Epithelial cell of proximal tubule (primary cell): ENCODE measurements at places on chromosomes 3 and 15. TPM values are rescaled to one million over a fixed set of nuclear protein-coding genes. Genes with fewer than 3 reads are reported as not detected.

- DNase-seq: no peak
Observed at GRCh38 chr15:53573091-53573490, 186.4 kb downstream of the WDR72 start.

GRCh38 chr15:99518191-99518590, 47.6 kb upstream of the MEF2A start:
- DNase-seq: no peak

Gene FAM3D
- total RNA-seq: not detected in 2 replicates

- no peak for DNase-seq
Observed at GRCh38 chr15:68594533-68595259, 15.9 kb downstream of the CORO2B start.

Gene RETNLB
- not detected in 2 replicates for total RNA-seq

DNA sequence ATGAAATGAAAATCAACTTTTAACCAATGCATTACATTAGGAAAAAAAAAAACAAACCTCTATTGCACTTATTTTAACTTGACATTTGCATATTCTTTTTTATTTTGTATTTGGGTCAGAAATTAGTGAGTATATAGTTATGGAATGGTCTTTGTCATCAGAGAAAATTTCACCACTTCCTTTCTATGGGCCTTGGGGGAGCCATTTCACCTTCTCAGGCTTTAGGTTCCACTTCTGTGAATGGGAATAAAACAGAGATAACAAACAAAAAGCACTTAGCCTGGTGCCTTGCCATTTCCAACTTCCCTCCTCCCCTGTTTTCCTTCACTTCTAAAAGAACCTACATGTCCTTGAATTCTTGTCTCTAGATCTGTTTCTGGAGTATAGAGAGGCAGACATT, 168.0 kb upstream of the STT3B start:
- DNase-seq: no peak

DNA sequence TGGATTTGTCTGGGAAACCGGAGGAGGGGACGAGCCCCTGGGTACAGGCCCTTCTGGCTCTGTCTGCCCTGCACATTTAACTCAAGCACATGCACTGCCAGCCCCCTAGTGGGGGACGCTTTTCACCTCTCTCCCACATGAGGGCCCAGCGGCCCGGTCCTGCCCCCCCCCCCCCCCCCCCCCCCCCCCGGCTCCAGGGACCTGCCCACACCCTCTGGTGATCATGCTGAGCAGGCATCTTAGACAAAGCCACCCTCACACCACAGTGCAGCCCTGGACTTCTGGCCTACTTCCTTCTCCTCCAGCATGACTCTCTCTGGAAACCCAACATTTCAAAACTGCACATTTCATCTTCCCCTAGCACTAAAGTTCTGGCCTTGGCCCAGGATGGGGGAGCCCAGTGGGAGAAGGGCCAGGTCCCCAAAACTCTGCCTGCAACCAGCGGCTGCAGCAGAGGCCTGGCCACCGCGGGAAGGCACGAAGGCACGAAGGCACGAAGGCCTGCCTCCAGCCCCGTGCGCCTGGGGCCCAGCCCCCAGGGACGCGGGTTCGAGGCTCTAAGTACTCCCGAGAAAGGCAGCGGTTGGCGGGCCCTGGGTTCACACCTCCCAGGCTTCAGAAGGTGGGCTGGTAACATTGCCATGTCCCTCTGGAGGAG, 14.1 kb downstream of the KLF15 start:
- no peak for DNase-seq

Gene HMCES
- 40.3 and 43.0 TPM in 2 replicates for total RNA-seq

DNA sequence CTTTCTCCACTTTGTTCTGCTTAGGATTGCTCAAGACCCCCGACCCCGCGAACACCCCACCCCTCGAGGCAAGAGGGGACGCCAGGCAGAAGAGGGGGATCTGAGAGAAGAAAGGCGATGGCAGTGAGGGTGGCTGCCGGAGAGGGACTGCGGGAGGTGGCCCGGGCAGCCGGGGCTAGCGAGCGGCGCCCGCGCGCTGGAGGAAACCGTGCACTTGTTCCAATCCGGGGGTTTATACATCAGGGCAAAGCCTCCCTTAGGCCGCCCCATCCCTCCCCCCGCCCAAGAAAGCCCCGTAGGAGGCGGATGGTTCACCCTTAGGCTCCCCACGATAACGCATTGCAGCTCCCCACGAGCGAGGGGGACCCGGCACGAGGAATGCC, 475 bp downstream of the ERC2 start:
- no peak for DNase-seq

DNA sequence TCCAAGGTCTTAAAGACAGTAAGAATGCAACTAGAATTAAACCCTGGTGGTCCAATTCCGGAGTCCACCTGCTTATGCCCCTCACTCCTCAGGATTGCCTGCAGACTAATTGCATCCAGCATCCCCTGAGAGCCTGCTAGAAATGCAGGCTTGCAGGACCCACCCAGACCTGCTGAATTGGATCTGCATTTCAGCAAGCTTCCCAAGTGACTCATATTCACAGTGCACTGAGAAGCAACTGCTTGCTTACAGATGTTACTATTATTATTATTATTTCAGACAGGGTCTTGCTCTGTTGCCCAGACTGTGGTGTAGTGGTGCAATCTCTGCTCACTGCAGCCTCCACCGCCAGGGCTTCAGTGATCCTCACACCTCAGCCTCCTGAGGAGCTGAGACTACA, 83.5 kb upstream of the VGLL4 start:
- no peak for DNase-seq

Gene RHOV
- 1.7 and 3.1 TPM in 2 replicates for total RNA-seq

DNA sequence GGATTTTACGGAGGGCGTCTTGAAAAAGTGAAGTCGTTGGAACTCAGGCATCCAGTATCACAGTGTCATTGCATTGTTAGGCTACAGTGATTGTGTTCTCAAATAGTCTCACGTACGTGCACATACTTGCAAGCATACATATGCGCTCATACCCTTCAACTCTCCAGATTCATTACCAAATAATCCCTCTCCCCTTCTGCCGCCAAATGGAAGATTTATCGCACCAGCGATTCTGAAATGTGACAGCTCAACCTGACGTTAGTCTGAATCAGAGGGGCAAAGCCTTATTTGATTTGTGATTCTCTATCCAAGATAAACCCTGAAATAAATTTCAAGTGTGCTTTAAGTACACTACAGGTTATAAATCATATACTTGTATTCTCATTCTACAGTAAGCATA, 119.4 kb downstream of the GADL1 start:
- DNase-seq: no peak

Gene CLSTN2
- total RNA-seq: 3.0 and 9.7 TPM in 2 replicates

Gene P2RY13
- total RNA-seq: not detected in 2 replicates

DNA sequence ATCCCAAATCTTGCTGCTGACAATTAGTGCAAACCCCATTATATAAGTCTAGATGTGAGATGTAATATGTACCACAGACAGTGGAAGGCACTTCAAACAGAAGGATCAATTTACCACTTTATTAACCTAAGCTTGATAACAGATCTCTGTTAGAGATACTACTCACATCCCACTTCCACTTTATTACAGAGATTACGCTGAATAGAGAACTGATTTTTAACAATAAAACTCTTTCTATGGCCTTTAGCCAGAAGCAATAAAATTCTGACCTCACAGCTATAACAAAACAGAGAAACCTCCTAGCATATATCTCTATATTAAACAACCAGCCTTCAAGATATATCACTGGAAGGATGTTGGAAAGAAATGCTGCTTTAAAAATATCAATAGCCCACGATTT, 517.7 kb downstream of the MAGI1 start:
- no peak for DNase-seq

DNA sequence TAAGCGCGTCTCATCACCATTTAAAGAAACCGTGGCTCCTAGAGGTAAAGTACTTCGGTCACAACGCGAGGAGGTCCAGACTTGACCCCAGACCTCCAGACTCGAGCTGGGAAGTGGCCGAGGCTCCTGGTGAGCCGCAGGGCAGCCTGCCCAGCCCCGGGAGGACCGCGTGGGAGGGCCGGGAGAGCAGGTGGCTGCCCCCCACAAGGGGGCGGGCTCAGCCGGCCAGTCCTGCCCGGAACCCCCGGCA, at the start of gene SLC27A2:
Gene SLC27A2, plus strand, starts transcription at position 228 of the 250 bp plus-strand sequence. CDS start 232 bp downstream, outside the sequence.
- DNase-seq: no peak

DNA sequence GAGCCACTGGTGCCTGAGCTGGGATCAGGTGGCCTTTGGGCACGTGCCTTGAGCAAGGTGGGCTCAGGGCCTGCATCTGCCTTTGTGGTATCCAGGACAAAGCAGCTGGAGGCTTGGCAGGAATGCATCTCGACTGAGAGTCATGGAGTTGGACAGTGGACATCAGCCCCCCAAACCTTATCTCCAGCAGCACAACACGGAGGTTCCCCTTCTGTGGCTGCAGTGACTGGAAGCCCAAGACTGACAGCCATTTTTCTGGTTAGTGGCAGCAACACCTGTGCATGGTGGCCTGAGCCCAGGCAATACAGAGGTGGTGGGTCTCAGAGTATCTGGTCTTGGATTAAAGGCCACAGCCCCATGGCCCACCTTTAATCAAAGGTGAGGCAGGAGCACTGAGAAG, 27.8 kb upstream of the TSEN2 start:
- DNase-seq: no peak

- no peak for DNase-seq
Observed at GRCh38 chr15:43218908-43219706, 1.7 kb downstream of the EPB42 start.

DNA sequence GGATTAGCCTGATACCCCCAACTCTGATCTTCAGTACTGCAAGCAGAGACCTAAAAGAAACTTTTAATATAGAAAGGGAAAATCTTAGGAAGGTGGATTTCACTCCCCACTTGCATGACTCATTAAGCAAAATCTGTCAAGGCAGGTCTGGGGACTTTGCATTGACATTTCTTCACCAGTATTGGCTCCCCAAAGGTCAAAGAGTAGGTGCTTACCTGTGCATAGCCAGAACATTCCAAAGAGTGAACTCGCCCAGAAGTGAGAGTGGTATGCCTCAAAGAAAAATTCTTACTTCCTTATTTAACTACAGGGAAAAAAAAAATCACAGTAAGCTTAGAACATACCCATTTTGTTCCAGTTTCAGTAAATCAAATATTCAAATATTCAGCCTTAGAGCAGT, 140.9 kb upstream of the TP63 start:
- peak; percentile 31 for DNase-seq

Gene AGBL1
- not detected in 2 replicates for total RNA-seq

Gene MOBP
- total RNA-seq: 0.35 TPM in 1 of 2 replicates, not detected in the other

DNA sequence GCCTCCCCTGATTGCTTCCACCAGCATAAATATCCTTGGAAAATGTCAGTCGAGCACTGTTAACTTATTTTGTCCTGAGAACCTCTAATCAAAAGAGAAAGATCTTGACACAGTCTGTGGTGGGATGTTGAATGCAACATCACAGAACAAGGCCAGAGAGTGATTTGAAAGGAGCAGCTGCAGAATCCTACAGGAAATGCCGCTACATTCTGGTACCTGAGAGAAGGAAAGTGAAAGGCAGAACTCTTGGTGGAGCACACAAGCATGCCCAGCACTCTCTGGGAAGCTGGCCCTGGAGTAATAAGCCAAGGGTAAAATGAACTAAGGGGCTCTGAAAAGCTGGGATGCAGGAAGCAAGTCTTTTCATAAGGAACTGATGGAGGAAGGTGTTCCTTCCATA, 75.8 kb downstream of the CBLB start:
- no peak for DNase-seq

- DNase-seq: no peak
Observed at GRCh38 chr3:61250784-61251173, 473 bp downstream of the FHIT start.

Gene STAC
- total RNA-seq: 21.7 and 25.0 TPM in 2 replicates

Gene ZKSCAN7
- 3.5 and 5.7 TPM in 2 replicates for total RNA-seq

Gene SLC22A13
- not detected in 2 replicates for total RNA-seq

Gene ACKR4
- not detected in 2 replicates for total RNA-seq

DNA sequence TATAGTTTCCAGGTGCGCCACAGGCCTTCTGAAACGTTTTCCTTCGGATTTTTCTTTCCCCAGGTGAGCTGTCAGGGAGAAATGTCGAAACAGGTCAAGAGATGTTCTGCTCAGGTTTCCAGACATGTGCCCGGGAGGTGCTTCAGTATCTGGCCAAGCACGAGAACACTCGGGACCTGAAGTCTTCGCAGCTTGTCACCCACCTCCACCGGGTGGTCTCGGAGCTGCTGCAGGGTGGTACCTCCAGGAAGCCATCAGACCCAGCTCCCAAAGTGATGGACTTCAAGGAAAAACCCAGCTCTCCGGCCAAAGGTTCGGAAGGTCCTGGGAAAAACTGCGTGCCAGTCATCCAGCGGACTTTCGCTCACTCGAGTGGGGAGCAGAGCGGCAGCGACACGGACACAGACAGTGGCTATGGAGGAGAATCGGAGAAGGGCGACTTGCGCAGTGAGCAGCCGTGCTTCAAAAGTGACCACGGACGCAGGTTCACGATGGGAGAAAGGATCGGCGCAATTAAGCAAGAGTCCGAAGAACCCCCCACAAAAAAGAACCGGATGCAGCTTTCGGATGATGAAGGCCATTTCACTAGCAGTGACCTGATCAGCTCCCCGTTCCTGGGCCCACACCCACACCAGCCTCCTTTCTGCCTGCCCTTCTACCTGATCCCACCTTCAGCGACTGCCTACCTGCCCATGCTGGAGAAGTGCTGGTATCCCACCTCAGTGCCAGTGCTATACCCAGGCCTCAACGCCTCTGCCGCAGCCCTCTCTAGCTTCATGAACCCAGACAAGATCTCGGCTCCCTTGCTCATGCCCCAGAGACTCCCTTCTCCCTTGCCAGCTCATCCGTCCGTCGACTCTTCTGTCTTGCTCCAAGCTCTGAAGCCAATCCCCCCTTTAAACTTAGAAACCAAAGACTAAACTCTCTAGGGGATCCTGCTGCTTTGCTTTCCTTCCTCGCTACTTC, 3.8 kb downstream of the BHLHE40 start:
- DNase-seq: no peak

DNA sequence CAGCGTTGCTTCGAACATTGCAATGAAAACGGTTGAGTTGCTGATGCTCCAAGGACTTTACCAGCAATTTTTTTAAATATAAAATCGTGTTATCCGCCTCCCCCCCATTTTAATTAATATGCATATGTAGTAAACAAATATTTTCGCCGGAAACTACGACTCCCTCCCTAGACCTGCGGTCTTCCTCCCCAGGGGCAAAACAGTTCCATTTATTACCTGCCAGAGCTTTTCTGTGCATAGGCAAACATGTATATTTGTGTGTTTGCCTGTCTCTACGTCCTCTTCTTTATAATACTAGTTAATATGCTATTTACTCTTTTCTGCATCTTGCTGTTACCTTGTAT, 593 bp upstream of the RSL24D1 start:
- no peak for DNase-seq
